ENCODE measurements at places on chromosomes 7 and 10. TPM values are rescaled to one million over a fixed set of nuclear protein-coding genes. Genes with fewer than 3 reads are reported as not detected.

PKD2L1 gene
- not detected for total RNA-seq

DNA sequence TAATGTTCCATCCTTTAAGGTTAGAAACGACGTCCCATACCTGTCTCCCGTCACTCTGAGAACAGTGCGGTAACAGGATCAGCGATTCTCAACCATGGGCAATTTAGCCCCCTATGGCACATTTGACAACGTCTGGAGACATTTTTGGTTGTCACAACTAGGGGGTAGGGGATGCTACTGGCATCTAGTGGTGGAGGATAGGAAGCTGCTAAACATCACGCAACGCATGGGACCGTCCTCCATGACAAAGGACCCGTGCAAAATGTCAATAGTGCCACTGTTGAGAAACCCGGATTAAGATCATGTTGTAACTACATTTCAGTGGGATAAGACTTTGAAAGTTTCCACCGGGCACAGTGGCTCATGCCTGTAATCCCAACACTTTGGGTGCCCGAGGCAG is 5.0 kb upstream of the PAXIP1 start:
- peak; percentile 21 for DNase-seq

DNA sequence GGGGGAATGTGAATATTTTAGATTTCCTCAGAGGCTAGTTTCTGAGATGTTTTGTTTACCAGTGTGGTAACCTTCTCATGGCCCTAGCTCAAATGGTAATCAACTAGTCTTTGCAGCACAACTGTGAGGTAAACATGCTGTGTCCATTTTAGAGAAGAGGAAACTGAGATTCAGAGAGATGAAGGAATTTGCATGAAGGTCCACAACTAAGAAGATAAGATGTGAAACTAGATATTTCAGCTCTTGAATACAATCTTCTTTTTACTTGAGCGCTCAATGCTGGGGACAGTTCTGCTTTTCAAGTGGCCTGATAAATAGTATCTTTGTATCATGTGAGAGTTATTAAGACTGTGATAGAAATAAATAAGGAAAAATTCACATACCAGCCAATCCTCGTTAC is 245.4 kb downstream of the AUTS2 start:
- no peak for DNase-seq

GRCh38 chr10:34254596-34254995 is 560.5 kb downstream of the PARD3 start:
- DNase-seq = peak; percentile 29

MICU1 gene
- 21.1 TPM for total RNA-seq

DNA sequence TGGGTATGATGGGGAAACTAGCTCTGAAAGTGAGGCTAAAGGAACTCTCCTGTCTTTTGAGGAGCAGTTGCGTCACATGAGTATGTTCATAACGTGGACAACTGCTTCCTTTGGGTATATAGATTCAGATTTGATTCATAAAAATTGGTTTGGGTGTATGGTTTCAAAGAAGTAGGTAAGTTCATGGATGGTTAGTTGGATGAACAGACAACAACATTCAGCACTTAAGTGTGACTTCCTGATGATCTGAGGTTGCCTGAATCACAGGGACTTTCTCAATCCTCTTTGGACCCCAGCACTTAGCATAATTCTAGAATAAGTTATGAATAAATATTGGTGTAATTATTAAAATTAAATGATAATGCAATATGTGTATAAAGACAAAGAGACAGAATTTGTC is 43.4 kb downstream of the MACC1 start:
- no peak for DNase-seq

GRCh38 chr7:3989723-3990122 is 688.7 kb downstream of the SDK1 start:
- no peak for DNase-seq

DNA sequence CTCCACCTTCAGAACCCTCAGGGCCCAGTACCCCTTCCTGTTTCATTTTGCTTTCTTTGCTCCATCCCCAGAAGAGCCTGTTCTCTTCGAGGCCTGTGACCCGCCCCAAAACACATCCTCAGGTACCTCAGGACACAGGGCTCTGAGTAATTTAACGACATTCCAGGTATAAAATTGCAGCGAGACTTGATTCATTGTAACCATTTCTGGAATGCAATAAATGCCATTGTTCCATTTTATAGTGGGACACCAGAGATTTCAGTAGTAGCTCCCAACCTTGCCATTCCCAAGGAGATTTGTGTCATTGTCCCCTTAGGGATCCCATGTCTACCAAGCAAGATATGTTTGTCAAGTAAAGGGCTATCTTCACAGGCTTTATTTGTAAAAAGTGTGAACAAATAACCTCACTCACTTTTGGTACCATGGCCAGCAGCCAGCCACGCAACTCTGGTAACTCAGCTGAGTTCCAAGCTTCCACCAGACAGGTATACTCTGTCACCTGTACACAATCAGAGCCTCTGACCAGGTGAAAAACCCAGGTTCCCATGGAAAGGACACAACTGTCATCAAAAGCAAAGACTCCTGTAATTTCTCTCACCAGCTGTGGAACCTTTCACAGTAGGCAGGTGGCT is 441.3 kb downstream of the PLXNA4 start:
- DNase-seq = no peak

ABHD11 gene
- total RNA-seq = 226 TPM

ADARB2 gene
- not detected for total RNA-seq

DNA sequence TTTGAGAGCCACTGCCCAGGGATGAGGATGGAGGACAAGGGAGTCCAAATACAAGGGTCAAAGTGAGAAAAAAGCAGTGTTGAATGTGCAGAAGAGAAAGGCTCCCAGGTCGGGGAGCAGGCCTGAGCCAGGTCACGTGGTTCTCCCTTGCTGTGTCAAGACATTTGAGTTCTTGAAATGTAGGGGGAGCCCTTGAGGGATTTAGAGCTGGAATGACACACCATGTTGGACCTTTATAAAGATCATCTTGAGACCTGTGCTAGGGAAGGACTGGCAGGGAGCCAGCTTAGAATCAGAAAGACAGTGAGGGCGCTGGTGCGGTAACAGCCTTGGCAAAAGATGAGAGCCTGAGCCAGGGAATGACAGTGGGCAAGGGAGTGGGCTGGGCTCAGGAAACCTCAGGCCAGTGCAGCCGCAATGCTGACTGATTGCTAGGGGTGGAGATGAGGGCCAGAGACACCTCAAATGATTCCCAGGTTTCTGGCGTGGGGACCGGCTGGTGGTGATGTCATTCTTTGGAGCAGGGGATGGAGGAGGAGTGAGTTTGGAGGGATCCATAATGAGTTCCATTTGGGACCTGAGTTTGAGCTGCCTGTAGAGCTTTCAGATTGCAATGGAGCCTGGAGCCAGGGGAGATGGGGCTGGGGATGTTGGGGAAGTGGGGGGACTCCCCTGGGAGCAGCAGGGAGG is 120.1 kb downstream of the PTPN20 start:
- peak; percentile 4 for DNase-seq

TAS2R5 gene
- 0.10 TPM for total RNA-seq

PNPLA8 gene
- 10.9 TPM for total RNA-seq

DNA sequence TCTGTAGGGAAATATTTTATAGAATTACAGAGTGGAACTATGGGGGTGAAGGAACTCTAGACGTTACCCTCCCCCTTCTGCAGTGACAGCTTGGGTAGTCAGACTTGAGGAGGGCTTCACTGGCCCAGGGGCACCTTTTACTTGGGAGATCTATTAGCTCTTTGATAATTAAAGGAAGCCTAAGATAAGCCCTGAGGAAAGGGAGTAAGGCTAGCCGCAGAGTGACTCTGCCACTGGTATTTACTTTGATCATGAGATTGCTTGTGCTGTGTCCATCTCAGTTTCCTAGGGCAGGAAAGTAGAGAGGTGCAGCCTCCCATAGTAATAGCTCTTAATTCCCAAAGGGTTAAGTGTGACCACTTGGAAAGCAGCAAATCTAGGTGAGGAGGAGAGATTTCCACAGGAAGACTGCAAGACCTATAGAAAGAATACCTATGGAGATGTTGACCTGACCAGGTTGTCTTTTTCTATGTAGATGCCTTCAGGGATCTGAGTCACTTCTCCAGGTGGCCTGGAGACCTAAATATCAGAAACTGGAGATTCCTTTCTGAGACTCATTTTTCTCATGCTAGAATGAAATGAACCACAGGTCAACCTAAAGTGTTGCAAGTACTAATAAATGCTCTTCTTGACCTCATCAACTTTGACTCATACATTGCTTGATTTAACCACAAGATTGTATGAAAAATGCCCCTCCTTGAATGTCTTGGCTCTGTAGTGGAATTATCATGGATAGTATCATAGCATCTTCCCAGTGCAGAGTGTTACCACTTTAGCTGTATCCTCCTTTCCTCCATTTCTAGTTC is 447.3 kb upstream of the GHITM start:
- no peak for DNase-seq

PCBD1 gene
- total RNA-seq = 147 TPM

DNA sequence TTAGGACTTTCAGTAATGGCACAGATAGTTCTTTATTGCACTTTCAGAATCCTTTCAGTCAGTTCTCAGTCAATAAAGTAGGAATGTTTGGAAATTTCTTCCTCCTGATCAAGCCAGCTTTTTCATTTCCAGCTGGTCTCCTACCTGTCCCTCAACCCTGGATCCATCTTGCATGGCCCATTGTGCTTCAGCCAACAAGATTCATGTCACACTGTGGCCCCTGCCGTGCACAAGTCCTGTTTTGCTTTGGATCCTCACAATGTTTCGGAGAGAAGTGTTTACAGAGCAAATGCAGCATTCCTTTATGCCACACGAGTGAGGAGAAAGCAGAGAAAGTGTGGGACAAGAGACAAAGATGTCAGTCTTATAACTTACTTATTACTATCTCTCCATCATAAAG is 1694.7 kb upstream of the LRRTM3 start:
- DNase-seq = no peak

- DNase-seq = no peak
Observed at GRCh38 chr7:94067506-94067905, 63.4 kb upstream of the BET1 start.

- DNase-seq = no peak
Observed at GRCh38 chr10:20668985-20669384, 228.1 kb downstream of the NEBL start.

MINDY4 gene
- total RNA-seq = 3.5 TPM

GRCh38 chr10:60944058-60944909 is at the start of gene RHOBTB1:
Gene RHOBTB1 (minus strand): TSS chr10:60944185. CDS start chr10:60911542, 32,643 bp downstream.
- DNase-seq = peak; percentile 68

DNA sequence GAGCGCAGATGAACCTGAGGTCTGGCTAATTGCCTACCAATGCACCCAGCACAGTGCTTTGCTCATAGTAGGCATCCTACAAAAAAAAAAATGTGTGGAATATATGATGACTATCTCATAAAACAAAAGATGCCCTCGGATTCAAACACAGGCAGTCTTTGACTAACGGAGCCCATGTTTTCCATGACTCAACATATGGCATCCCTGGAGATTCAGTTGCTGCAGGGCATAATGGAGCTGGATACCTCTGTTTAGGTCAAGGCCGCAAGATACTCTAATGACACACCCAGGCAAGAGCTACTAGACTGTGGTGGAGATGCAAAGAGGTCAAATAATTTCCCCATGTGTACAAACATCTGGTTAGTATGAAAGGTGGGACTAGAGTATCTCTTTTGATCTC is 16.3 kb downstream of the CUBN start:
- DNase-seq = no peak

DNA sequence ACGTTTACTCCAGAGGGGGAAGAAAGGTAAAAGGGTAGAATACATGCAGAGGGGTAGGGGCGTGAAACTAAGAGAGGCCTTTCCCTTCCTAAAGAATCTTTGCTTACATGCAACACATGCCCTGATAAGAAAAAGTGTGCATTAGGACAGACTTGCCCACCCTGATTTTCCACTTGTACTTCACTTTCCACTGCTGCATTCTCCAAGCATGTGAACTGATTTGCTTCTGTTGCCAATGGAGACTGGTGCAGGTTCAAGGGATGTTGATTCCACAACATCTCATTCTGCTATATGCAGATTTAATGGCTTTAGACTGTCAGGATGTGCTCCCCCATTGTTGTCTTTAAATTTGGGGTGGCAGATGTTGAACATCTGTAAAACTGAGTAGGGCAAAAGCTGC is 237.5 kb upstream of the TCF7L2 start:
- no peak for DNase-seq

GRCh38 chr10:50469778-50470193 is 154.0 kb downstream of the SGMS1 start:
- peak; percentile 4 for DNase-seq

GRCh38 chr7:14851610-14852009 is 50.9 kb downstream of the DGKB start:
- DNase-seq = no peak

DNA sequence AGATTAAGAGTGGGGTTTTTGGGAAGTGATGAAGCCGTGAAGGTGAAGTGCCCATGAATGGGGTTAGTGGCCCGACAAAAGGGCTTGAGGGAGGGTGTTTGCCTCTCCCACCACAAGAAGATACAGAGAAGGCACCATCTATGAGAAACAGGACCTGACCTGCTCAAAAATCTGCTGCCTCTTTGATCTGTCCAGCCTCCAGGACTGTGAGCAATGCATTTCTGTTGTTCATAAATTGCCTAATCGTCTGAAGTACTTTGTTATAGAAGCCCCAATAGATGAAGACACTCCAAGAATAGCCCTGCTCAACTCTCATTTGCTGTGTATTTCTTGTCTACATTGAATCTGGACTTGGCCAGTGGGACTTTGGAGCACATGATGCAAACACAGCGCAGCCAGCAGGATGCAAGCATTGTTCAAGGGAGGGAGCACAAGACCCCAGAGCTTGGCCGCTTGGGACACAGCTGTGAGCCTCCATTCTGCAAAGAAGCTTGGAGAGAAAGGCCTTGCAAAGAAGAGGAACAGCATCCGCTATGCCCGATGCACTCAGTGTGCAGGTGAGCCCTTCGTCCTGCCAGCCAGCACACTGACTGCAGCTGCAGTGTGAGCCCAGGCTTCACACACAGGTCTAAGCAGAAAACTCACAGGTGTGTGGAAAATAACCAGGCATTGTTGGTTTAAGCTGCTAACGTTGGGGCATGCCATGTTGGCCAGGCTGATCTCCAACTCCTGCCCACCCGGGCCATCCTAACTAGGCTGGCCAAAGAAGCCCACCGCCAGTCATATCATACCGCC is 73.2 kb upstream of the KLF6 start:
- no peak for DNase-seq

DNA sequence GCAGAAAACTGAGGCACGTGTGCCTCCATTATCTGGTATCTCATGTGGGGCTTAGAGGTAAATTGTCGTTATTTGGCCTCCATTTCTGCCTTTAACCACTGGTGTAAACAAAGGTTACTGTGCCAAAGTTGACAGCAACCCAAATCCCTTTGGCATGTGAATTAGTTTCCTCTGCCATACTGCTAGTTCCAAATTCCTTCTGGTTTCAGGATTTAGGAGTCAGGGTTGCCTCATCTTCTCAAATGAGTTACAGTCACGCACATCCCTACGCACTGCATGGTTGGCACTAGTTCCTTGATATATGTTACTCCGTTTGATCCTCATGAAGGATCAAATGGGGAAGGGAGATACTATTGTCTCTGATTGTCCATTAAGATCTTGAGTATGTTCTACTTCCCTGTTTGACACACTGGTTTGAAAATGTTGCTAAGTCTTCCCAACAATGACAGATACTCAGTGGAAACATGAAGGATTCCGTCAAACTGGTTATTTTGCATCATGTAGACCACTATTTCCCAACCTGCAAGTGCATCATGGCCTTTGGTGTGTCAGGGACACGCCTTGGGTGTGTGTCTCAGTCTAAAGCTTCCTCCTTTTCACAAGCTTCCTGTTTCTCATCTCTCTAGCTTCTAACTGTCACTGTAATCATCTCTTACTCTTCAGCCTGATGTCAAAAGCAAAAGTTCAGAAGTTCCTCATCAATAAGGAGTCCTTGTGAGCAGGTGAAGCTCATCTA is at the start of gene LIPN:
TSS of gene LIPN (plus strand) at position 655 of the 736 bp plus-strand sequence. CDS start 1,386 bp downstream, outside the sequence.
- no peak for DNase-seq
